ENCODE measurements at places on chromosomes 7 and 10.

GRCh38 chr7:158067219-158067930, 520.2 kb downstream of the PTPRN2 start:
- DNase-seq, result no peak

- no peak for DNase-seq
Measured at GRCh38 chr10:129968020-129968852, 4.2 kb upstream of the EBF3 start.

DNA sequence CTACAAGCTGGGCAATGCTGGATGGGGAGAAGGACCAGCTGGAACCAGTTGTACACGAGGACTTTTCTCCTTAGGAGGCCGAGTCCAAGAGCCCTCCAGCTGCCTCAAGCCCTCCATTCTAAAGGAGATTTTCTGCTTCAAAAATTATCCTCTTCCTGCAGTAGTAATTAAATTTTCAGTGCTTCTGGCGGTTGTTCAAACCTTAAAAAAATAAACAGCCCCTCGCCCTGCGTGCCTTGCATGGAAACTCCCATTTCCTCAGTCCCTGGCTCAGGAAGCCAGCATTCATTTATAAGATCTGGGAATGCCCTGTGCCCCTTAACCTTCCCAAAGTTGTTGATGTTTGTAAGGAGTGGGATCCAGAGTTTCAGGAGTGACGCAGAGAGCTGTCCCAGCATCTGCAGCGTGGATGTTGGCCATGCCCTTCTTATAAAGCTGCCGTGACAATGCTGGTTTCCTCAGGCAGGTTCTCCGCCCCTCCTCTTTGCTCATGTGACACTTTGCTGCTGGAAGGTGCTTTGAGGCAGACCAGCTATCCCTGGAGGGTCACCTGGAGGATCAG, 24.0 kb upstream of the ACTR3B start:
- DNase-seq, result no peak

GRCh38 chr7:71661671-71662224, 529.8 kb downstream of the GALNT17 start:
- no peak for DNase-seq

DNA sequence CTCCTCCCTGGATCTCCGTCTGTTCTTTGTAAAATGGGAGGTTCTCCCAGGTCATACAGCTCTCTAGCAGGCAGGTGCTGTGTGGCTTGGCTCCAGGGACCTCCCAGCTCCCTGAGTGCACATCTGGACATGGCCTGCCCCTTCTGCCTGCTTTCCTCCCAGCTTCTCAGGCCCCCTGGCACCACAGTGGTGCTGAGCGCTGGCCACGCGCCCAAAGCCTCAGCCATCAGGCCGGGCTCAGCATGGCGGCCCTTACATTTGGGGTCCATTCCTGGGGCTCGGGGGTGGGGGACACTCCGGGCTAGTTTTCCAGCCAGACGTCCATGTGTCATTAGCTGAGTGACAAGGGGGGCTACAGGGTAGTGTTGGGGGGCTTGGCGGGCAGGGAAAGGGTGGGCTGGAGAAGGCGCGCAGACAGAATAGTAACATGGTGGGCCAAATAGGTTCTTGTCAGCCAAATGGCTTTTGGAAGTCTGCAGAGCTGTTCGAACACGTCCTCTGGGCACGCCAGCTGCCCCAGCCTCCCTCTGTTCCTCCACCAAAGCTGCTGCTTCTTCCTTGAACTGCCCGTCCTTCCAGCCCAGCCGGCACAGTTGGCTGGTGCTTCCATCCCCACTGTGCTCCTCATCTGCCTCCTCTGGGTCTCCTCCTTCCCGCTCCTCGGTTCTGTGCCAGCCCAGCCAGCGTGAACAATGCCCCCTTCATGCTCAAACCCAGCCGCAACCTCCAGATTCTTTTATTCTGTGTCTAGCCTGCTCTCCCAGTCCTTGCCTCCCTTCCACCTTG, 65.9 kb downstream of the GOLGA7B start:
- no peak for DNase-seq

Data from fibroblast of skin of scalp (primary cell).